T-helper 17 cell (primary cell): ENCODE measurements at places on chromosomes 3 and 15. TPM values are rescaled to one million over a fixed set of nuclear protein-coding genes. Genes with fewer than 3 reads are reported as not detected.

- no peak for DNase-seq
These were observed 198.4 kb downstream of the CADPS start for GRCh38 chr3:62676689-62677271.

DNA sequence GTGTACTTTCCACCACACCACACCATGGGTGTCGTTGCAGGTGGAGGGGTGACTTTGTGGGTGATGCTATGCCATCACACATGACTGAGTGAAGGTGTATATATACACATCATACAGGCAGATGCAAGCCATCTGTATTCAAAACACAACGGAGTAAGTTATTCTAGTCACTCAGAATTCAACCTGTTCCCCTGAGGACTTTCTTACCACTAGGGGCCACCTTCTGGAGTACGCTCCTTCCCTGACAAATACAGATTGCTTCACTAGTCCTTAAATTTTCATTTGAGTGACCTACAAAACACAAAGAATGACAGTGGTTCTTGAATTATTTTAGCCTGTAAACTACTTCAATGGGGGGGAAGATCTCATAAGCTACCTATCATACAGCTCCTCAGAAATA lies 52.8 kb upstream of the NTRK3 start:
- DNase-seq: no peak

- no peak for DNase-seq
These were observed at the start of the genes CCR5AS and CCRL2 for GRCh38 chr3:46406788-46407611. CCR5AS (minus strand) TSS chr3:46407066. CCRL2 (plus strand) TSS chr3:46407259; CDS start chr3:46408080, 821 bp downstream.

DNA sequence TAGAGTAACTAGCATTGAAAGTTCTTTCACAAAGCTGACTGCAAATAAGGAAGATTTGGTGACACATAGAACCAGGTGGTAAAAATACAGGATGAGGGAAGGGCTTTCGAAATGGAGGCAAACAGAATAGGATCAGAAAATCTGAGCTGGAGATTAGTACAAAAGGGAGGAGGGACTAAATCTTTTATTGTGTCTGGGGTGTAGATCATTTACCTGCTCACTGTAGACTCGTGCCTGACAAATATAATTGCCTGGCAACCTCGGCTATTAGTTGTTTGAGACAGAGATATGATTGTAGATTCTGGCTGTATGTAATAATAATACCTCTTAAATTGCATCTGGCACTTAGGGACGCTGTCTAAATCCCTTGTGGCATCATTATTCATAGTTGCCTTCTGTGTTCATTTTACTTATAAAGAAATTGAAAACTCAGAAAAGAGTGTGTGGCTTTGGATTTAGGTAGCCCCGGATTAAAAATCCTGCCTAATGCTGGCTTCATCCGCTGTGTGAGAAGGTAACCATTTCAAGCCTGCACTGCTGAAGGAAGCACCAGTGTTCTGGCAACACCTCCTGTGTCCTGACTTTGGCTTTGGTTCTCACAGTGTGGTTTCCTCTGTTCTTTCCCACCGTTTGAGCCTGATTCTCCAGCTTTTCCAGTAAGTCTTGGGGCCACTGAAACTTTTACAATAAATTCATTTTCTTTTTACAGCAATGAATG lies 25.0 kb upstream of the GPR160 start:
- DNase-seq: no peak

DNA sequence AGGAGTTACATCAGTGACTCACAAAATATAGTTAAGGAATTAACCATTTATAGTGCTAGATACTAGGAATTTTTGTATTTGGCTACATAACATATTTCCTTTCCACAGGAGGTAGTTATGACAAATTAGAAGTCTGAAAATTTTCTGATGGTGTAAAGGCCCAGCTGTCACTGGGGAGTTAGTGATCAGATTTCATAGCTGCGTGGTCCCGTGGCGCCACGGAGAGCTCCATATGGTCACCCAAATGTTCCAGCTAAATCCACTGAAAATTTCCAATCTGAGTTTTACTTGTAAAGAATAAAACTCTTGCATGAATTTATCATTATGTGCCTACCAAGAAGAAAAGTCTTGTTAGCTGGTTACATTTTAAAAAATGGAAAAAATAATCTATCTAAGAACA lies 368.9 kb upstream of the PLSCR5 start:
- no peak for DNase-seq

GRCh38 chr15:92407916-92408315 lies 14.2 kb downstream of the ST8SIA2 start:
- DNase-seq: no peak

GRCh38 chr3:170712336-170712735 lies 126.5 kb upstream of the SLC7A14 start:
- no peak for DNase-seq

TMC3 gene
- total RNA-seq: not detected

WDR82 gene
- total RNA-seq: 114 TPM
